ENCODE measurements at places on chromosomes 11 and 22.

DNA sequence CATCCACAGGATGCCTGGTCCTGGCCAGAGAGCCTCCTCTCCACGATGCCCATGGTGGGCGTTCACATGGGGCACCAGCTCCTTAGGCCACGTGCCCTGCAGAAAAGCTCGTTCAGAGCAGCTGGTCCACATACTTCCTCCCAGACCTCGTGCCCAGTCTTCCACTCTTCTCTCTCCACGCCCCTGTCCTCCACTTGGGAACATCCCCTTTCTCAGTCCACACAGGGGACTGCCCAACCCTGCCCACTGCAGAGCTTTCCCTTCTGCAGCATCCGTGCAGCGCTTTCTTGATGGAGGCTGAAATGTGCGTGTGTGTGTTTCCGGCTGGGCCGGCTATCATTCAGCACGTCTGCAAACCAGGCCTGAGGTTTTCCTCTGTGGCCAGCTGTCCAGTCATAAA, 11.3 kb downstream of the TPCN2 start:
- no peak for DNase-seq

DNA sequence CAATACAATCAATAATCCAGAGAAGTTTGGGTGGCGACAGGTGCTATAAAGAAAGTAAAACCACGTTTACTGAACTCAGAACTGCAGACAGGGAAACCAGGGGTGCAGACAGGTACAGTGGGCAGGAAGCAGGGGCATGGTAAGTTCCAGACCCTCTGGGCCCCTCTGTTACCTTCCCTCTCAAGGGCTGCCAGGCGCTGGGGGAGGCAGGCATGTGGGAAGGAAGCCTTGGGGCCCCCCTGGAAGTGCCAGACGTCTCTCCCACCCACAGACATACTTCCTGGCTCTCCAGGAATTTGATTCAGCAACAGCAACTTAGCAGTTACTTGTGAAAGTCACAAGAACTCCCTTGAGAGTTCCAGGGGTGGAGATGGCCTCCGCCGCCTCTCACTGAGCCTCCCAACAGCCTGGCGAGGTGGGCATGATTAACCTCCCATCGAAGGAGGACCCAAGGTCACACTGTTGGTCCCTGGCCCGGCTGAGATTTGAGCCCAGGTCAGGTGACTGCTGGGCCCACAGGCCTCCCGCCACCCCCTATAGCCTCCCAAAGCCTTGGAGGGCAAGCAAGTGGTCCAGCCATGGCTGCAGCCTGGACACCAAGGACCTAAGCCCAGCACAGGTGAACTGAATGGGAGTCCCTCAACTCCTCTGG, 14.1 kb upstream of the TSKU start:
- DNase-seq, result no peak

GRCh38 chr11:4560467-4560866, 15.5 kb downstream of the OR52M1 start:
- DNase-seq, result no peak

- DNase-seq, result no peak
Measured at GRCh38 chr11:117816151-117816741, 8.3 kb downstream of the FXYD2 start.

GRCh38 chr11:24754406-24754805, 257.6 kb downstream of the LUZP2 start:
- no peak for DNase-seq

DNA sequence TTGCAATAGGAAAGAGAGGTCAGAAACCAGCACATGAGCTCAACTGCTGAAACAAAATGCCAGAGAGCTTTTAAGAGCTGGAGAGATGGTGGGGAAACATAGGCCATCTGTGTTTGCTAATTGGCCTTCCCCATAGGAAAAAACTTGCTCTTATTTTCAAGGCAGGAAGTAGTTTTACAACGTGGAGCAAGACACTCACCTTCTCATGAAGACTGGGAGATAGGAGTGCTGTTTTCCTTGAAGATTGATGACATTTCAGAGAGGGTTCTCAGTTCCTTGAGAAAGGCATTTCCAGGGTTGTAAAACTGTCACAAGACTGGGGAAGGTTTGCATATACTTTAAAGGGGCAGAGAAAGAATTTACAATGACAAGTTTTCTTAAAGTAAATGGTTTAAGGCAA, 586.3 kb upstream of the RAG2 start:
- no peak for DNase-seq

GRCh38 chr22:38072322-38073149, 11.4 kb downstream of the SLC16A8 start:
- DNase-seq, result no peak

DNA sequence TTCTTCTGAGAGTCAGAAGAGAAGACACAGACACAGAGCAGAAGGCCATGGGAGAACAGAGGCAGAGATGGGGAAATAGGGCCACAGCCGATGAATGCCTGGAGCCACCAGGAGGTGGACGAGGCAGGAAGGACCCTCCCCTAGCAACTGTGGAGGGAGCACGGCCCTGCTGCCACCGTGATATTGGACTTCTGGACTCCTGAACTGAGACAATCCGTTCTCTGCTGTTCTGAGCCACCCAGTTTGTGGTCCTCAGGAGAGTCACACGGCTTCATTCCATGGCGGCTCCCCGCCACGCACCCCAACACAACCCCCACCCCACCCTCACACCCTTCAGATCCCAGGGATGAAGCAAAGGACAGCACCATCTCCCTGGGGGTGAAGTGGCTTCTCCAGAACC, 338.1 kb downstream of the CTTN start:
- no peak for DNase-seq

DNA sequence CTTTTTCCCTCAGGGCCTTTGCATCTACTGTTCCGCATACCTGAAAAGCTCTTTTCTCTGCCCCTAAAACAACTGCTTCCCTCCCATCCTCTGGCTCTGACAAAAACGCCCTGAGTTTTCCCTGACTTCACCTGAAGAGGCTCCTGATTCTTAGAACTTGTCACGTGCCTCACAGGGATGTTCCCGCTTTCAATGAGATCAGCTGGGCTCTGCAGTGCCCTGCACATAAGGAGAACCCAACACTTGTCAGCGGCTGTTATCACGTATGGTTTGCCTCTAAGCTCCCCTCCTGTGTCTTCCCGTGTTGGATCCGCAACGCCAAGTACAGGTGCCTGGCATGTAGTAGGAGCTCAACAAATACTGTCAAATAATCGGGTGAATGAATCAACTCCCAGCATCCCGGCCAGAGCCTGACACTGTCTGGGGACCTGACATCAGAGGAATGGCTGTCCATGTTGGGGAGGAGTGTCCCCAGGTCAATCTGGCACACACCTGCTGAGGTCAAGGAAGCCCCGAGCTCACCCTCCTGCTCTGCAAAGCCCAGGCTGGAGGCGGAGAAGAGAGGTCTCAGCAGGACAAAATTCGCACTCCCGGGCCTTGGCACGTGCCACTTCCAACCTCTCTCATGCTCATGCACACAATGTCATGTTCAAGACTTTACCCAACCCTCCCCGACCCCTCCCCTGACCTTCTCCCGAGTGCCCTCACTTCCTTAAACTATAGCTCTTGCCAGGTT, 4.2 kb upstream of the GRK2 start:
- DNase-seq, result no peak

- no peak for DNase-seq
Measured at GRCh38 chr22:36336246-36337182, 51.3 kb downstream of the MYH9 start.

GRCh38 chr22:44521326-44522074, 23.5 kb upstream of the RTL6 start:
- DNase-seq, result no peak

DNA sequence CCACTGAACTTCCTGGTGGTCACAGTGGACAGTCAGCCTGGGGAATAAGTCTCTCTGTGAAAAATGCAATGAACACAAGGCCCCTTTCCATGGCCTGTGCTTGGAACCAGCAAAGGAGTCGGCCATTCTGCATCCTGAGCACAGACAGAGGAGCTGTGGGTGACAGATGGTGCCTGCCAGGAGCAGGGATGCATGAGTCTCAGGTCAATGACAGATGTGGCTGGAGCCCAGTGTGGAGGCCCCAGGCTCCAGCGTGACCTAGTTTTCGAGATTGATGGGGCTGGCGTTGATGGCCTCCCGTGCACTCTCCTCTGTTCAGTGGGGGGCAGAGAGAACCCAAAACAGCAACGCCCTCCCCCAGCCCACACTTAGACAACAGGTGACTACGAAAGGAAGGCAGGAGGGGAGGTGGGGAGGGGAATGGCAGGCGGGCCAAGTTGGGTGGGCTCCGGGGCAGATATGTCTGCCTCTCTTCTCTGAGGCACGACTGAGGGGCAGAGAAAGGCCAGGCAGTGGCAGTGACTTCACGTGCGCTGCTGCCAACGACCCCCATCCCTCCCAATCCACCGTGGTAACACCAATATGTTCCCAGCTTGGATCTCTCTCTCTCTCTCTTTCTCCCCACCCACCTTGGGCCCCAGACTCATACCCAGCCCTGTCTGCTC, 34.4 kb upstream of the CD5 start:
- no peak for DNase-seq

GRCh38 chr22:44931077-44931540, 78.7 kb downstream of the PHF21B start:
- no peak for DNase-seq

- DNase-seq, result no peak
Measured at GRCh38 chr11:45665933-45666647, 668 bp upstream of the CHST1 start.

- DNase-seq, result no peak
Measured at GRCh38 chr22:27472975-27473374, 328.6 kb downstream of the MN1 start.

DNA sequence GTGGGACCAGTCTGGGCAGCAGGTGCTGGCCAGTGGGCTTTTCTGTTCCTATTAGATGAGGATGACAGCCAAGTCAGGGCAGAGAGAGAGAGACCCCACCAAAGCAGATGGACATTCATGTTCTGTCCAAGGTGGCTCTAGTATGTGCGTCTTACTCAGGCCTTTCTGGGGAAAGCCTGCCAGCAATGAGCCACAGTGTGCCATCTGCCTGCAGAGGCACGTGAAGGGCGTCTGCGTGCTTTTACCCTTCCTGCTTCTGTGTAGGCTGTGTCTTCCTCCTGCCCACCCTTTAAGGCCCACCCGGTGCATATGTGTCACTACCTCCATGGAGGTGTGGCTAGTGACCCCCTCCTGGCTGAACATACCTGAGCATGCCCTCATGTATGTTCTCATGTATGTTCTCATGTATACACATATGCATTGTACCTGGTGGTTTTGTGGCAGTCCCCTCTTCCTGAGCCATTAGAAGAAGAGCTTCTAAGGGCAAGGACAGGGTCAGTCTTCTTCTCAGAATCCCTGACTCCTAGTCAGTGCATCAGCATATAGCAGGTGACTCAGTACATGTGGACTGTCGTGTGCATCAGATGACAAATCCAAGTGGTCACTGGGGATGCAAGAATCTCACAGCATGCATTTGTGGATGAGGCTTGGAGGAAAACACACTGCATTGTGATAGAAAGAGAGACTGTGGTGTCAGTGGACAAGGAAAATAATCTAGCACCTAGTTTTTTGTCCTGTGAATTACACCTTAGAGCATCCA, 90.4 kb upstream of the YWHAH start:
- DNase-seq, result no peak

DNA sequence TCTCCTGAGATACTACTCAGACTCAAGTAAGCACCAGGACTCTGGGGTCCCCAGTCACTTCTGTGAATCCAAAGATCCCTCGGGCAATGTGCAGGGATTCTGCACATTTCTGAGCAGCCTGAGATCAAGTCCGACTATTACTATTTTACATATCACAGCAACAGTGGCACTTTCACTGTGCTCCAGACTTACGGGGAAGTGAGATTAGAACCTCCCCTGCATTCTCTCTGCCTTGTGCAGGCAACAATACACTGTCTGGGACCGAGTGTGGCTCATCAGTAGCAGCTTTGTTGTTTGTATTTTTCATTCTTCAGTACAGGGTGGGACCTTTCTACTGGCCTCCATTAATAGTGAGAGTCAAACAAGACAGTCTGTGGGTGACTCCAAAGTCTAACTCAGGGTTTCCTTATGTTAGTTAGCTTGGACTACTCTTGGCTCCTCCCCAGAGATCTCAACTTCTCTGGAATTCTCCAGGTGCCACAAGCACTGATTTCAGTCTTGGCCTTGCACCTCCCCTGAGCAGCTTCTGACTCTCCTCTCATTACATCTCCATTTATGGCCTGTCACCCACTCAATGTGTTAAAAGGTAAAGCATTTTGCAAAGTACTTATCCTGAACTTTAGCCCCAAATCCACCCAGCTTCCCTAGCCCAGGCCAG, 76.2 kb upstream of the TOP3B start:
- DNase-seq, result no peak

- DNase-seq, result no peak
Measured at GRCh38 chr11:40746282-40746681, 713.2 kb downstream of the LRRC4C start.

- DNase-seq, result no peak
Measured at GRCh38 chr11:92663539-92663938, 305.9 kb upstream of the MTNR1B start.

GRCh38 chr22:23570681-23571080, 9.4 kb downstream of the IGLL1 start:
- no peak for DNase-seq

DNA sequence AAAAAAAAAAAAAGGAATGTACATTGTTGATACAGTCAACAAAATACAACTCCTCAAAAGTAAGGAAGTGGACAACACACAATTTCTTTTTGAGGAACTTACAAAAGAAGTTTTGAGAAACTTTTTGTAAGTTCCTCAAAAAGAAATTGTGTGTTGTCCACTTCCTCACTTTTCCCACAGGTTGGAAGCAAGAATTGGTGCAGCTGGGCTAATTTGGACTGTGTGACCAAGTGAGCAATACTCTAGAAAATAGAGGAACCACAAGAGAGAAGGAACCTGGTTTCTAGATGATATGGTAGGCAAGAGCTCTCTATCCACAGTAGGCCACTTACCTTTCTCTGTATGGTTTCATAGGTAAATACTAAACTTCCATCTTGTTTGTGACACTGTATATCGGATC, 1053.8 kb downstream of the LRRC4C start:
- no peak for DNase-seq

DNA sequence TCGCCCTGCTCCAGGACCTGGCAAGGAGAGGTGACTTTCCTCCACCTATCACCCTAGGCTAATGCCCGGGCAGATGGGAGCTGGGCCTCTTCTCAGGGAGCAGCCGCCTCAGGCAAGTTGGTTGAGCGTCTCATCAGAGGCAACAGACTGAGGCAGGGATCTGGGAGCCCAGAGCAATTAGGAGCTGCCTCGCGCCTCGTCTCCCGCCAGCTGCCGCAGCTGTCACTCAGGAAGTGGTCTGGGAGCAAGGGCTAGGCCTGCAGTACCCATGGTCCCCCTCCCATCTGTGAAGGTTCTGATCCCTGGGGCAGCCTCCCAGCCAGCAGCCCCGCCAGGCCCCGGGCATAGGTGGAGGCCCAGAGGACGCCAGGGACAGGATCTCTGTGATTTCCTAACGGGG, 4.6 kb upstream of the CABP7 start:
- DNase-seq, result no peak

DNA sequence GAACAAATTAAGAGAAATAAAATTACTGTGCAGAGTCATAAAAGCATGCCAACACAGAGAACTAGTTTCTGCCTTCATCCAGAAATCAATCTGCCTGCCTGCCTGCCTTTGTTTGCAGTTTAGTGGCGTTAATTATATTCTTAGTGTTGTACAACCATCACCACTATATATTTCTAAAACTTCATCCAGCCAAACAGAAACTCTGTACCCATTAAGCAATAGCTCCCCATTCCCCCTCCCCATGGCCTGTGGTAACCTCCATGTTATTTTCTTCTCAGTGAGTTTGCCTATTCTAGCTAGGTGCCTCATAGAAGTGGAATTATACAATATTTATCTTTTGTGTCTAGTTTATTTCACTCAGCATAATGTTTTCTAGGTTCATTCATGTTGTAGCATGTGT, 183.2 kb upstream of the TBCEL start:
- DNase-seq, result no peak

- no peak for DNase-seq
Measured at GRCh38 chr11:61817471-61818202, 834 bp upstream of the FADS1 start.

- DNase-seq, result no peak
Measured at GRCh38 chr11:20388096-20389055, 860 bp downstream of the PRMT3 start.

All from stimulated activated CD4-positive, alpha-beta T cell treated with anti-CD3 and anti-CD28 coated beads, Interleukin-15, amount 100 ng/mL, for 1 hour (primary cell).